Activated CD8-positive, alpha-beta memory T cell treated with anti-CD3 and anti-CD28 coated beads, Interleukin-2, amount 10 ng/mL, durations not matched to agents 7 days and 5 days (primary cell): ENCODE measurements at places on chromosomes 12 and 14. TPM values are rescaled to one million over a fixed set of nuclear protein-coding genes. Genes with fewer than 3 reads are reported as not detected.

DNA sequence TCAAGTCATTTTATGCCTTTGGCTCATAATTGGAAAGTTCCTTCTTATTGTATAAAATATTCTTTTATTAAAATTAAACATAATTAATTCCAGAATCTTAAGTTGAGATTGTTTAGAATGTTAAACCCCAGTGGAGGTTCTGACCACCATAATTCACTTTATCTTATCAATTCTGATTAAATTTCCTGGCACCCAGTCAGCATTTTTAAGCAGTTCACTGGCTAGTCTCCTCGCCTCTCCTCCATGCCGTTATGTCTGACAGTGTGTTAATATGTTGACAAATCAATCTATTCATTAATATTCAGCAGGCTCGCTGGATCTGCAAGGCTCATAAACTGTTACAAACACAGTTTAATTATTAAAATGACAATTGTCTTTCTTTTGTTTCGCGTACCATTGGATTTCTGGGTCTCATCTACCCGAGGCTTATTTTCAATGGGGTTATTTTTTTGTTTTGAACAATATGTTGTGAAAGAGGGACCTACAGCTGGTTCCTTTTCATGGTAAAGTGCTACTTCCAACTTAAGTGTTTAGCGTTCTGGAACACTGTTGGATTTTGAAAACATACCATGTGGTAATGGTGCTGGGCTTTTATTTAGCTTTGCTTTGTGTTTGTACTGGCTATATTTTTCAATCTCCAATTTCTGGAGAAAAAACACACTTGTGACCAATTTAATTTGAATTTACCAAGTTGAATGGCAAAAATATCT, 339.7 kb downstream of the PRKD1 start:
- no peaks in the 10 kb centered on the region for H3K36me3 ChIP-seq
- no peaks in the 10 kb centered on the region for H3K27me3 ChIP-seq
- DNase-seq, result no peak
- no peak overlapping the region for H3K27ac ChIP-seq
- no peak overlapping the region for H3K4me3 ChIP-seq
- no peaks in the 10 kb centered on the region for H3K4me1 ChIP-seq

The ITPR2 gene
- 31.1 TPM for total RNA-seq

DNA sequence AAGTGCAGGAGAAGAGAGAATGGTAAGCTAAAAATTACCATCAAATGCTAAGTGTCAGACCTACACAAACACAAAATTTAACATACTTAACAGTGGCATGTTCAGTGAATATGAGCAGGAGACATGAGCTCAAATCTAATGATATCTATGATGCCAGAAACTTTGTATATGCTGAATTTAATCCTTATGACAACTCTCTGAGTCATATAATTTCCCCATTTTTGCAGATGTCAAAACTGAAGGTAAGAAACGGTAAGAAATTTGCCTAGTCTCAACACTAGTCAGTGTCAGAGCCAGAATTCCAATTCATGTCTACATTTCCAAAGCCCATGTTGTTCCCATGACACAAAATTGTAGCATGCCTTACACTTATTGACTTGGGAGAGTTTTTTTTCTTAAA, 375.8 kb downstream of the APAF1 start:
- H3K27me3 ChIP-seq, result peaks cover 11% of the 10 kb centered on the region
- no peak for DNase-seq
- no peaks in the 10 kb centered on the region for H3K36me3 ChIP-seq
- H3K4me3 ChIP-seq, result no peak overlapping the region

GRCh38 chr14:34214961-34215360, 247.1 kb downstream of the SPTSSA start:
- peaks cover 9% of the 10 kb centered on the region for H3K4me1 ChIP-seq
- no peak overlapping the region for H3K4me3 ChIP-seq
- H3K27ac ChIP-seq, result no peak overlapping the region
- no peaks in the 10 kb centered on the region for H3K36me3 ChIP-seq

- no peaks in the 10 kb centered on the region for H3K4me1 ChIP-seq
- no peaks in the 10 kb centered on the region for H3K36me3 ChIP-seq
- H3K4me3 ChIP-seq, result no peak overlapping the region
- no peak for DNase-seq
- H3K27ac ChIP-seq, result no peak overlapping the region
These were observed 192.2 kb upstream of the PELI2 start for GRCh38 chr14:55926007-55926406.

GRCh38 chr14:25394791-25395391, 344.9 kb upstream of the STXBP6 start:
- H3K4me1 ChIP-seq, result no peaks in the 10 kb centered on the region
- no peak overlapping the region for H3K4me3 ChIP-seq
- no peak overlapping the region for H3K27ac ChIP-seq
- no peak for DNase-seq
- no peaks in the 10 kb centered on the region for H3K36me3 ChIP-seq

DNA sequence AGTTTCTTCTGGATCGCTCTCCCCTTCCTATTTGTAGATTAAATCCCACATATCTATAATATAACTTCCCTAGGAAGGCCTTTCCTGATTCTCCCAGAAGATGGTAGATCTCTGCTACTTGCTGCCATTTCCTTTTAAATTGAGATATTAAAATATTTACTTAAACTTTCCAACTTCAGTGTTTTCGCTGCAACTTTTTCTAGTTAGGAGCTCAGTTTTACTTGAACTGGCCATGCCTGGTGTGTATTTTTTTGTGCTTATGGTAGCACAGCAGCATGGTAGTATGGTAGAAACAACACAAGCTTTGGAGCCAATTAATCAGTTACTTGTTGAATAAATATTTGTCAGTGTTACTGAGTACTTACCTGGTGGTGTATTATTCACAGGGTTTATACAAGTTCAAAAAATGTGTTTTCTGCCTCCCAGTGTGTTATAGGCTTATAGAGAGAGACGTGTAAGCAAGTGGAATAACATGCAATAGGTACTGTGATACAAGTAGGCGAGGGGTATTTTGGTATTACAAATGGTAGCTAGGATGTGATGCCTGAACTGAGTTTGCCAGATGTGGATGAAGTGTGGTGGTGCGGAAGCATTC, 2.9 kb downstream of the POLR3B start:
- no peak overlapping the region for H3K27ac ChIP-seq
- no peaks in the 10 kb centered on the region for H3K36me3 ChIP-seq
- no peak overlapping the region for H3K4me3 ChIP-seq
- DNase-seq, result no peak

- H3K4me1 ChIP-seq, result peaks cover 35% of the 10 kb centered on the region
- H3K27ac ChIP-seq, result no peak overlapping the region
- H3K27me3 ChIP-seq, result no peaks in the 10 kb centered on the region
- no peak for DNase-seq
These were observed 37.2 kb downstream of the BEGAIN start for GRCh38 chr14:100549834-100550625.

The CELA1 gene
- total RNA-seq, result not detected

DNA sequence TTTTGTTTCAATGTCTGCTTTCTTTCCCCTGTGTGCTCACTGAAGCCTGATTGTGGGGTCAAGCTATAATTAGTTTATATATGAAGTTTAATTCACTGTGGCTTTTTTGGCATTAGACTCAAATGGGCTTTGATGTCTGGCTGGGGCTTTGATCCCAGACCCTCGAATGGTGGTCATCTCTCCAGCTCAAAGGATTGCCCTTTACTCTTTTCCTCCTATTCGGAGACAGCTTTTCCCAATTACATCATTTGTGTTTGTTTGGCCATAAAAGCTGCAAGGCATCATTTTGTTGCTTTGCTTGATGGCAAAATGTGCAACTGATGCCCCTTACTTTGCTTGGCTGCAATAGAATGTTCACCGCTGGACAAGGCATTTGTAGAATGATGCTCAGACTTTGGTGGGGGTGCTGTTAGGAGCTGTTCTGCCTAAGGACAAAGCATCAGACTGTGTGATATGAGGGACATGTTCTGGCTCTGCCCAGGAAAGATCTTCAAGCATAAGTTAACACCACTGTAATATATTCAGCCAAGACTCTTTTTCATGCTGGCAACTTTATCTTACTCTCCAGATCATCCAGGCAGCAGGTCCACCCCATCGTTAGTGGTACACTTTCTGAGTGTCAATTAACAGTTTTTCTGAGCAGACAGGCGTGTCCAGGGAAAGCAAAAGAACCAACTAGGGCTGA, 3.2 kb upstream of the DACT1 start:
- DNase-seq, result no peak
- H3K27ac ChIP-seq, result no peak overlapping the region
- H3K27me3 ChIP-seq, result peaks cover 61% of the 10 kb centered on the region
- no peak overlapping the region for H3K4me3 ChIP-seq
- H3K36me3 ChIP-seq, result no peaks in the 10 kb centered on the region

The RIMBP2 gene
- not detected for total RNA-seq

DNA sequence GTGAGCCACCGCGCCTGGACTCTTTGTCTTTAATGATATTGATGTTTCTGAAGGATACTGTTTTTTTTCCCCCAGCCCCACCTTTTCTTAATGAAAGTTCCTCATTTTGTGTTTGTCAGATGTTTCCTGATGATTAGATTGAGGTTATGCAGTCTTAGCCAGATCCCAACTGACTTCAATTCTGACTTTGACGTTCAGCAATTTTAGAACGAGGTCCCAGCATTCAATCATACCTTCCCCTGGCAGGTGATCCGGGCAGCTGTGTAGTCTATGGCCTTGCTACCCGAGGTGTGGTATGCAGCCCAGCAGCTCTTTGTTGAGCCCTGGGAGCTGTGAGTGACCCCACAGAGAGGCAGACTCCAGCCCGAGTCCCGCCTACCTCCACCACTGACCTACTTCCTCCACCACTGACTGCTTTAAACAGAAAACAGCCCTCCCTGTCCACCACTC, 82.7 kb downstream of the LGMN start:
- H3K4me1 ChIP-seq, result peaks cover 32% of the 10 kb centered on the region
- H3K4me3 ChIP-seq, result no peak overlapping the region
- no peaks in the 10 kb centered on the region for H3K27me3 ChIP-seq
- peaks cover 54% of the 10 kb centered on the region for H3K36me3 ChIP-seq
- H3K27ac ChIP-seq, result no peak overlapping the region

DNA sequence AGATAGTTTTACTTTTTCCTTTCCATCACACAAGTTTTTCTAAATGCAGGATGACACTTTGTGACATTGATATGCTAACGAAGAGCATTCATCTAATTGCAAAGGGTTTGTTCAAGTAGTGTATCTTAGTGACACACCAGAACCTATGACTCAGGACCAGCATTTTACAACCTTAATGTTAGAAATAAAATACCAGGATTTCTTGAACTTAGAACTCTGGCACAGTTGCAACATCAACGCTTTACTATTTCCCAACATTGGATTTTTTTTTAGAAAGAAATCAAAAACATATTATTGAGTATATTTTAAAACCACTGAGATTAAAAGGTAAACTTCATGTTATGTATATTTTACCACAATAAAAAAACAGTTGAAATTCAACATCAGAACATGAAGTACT, 17.9 kb upstream of the PLEKHG6 start:
- H3K27me3 ChIP-seq, result peaks cover 10% of the 10 kb centered on the region
- H3K4me3 ChIP-seq, result no peak overlapping the region
- no peak for DNase-seq
- no peak overlapping the region for H3K27ac ChIP-seq

The MIP gene
- total RNA-seq, result not detected

GRCh38 chr12:13559318-13559978, 362.9 kb downstream of the EMP1 start:
- H3K27ac ChIP-seq, result no peak overlapping the region
- H3K4me3 ChIP-seq, result no peak overlapping the region
- no peaks in the 10 kb centered on the region for H3K4me1 ChIP-seq
- DNase-seq, result no peak

DNA sequence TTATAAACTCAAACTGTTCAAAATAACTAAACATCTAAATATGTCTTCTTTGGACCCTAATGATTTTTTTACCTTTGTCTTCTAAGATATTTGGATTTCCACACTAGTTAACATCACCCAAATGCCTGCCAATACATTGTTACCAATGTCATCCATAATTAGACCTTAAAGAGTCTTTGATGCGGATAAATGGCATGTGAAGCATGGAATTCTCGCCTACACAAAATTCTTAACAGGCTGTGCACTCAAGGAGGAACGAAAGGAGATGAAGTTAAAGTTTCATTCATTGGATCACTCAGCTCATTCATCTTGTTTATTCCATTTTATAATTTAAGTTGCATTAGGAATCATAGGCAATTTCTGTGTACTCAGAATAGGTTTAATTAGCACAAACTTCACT, 219.7 kb downstream of the ACSS3 start:
- no peaks in the 10 kb centered on the region for H3K27me3 ChIP-seq
- no peaks in the 10 kb centered on the region for H3K4me1 ChIP-seq
- no peak overlapping the region for H3K27ac ChIP-seq
- no peak overlapping the region for H3K4me3 ChIP-seq

The AQP6 gene
- not detected for total RNA-seq

GRCh38 chr14:94681300-94682060, 69.3 kb downstream of the SERPINA3 start:
- no peaks in the 10 kb centered on the region for H3K27me3 ChIP-seq
- no peaks in the 10 kb centered on the region for H3K4me1 ChIP-seq
- H3K36me3 ChIP-seq, result no peaks in the 10 kb centered on the region
- no peak for DNase-seq
- no peak overlapping the region for H3K27ac ChIP-seq

GRCh38 chr14:88986146-88986841, 161.8 kb downstream of the TTC8 start:
- no peak overlapping the region for H3K4me3 ChIP-seq
- H3K36me3 ChIP-seq, result no peaks in the 10 kb centered on the region
- no peak for DNase-seq
- no peaks in the 10 kb centered on the region for H3K27me3 ChIP-seq
- H3K27ac ChIP-seq, result no peak overlapping the region

The CLEC12A gene
- 1.6 TPM for total RNA-seq

DNA sequence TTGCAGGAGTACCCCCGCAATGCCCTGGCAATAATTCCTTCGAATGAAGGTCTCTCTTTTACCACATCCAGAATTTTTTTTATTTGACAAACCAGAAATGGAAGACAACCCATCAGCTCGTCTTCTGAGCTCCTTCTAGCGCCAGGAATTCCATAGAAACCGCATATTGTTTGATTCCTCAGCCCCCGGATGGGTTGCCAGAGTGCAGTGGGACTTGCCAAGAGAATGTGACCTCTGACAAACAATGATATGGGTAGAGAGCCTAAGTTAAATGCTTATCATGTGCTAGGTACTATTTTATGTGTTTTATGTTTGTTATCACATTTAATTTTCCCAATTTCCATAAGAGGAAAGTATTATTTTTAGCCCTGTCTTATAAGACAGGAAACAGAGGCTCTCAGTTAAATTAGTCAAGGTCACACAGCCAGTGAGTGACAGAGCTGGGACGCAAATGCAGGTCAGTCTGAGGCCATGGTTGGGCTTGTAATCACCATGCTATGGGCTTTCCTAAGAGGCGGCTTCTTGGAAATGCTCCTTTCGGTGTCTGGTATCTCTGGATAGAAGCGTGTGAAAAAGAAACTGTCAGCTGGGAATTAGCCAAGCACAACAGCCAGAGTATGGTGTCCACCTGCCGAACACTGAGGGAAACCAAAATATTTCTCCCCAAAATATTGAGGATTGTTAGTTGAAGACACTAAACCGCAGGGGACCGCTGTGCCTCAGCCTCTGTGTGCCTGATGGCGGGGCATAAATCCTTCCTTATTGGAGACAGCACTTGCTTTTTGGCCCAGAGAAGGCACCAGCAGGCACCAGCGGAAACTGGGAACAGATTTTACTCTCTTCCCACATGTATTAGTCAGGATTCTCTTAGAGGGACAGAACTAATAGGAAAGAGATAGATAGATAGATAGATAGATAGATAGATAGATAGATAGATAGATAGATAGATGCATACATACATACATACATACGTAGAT, 29.4 kb upstream of the ETFBKMT start:
- no peaks in the 10 kb centered on the region for H3K4me1 ChIP-seq
- H3K4me3 ChIP-seq, result no peak overlapping the region
- no peak for DNase-seq
- H3K27ac ChIP-seq, result no peak overlapping the region
- H3K36me3 ChIP-seq, result no peaks in the 10 kb centered on the region

- DNase-seq, result no peak
- peak overlapping the region; percentile 57 for H3K4me3 ChIP-seq
- no peaks in the 10 kb centered on the region for H3K36me3 ChIP-seq
- H3K27ac ChIP-seq, result no peak overlapping the region
- peaks cover 12% of the 10 kb centered on the region for H3K27me3 ChIP-seq
These were observed 28.6 kb downstream of the FIGNL2 start for GRCh38 chr12:51819736-51820525.
